ENCODE measurements at places on chromosomes 16 and 17.

DNA sequence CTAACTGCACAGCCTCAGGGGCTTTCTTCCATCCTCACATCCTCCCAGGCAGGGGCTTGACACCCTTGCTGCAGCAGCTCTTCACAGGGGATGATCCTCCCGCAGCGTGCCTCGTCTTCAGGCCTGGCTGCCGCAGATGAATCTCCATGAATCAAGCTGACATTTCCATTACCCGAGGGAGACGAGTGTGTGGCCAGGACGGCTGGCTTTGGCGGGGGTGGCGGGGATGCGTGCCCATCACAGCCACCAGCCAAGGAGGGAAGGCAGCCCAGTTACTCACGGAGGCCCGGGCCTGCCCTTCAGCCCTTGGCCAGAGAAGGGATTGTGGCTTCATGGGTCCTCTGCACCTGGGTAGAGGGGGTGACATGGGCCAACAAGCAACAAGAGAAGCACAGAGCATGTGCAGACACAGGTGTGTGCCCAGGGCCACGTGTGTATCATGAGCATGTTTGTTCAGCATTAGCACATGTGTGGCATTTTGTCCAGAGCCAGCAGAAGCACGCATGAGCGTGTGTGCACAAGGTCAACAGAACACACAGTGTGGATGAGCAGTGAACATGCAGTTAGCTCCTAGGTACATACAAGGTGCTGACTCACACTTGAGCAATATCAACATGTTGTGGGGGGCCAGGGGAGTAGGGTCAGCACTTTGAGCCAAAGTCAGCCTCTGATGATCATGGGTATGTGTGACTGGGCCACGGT is 236.4 kb downstream of the KATNIP start:
- DNase-seq, result no peak

DNA sequence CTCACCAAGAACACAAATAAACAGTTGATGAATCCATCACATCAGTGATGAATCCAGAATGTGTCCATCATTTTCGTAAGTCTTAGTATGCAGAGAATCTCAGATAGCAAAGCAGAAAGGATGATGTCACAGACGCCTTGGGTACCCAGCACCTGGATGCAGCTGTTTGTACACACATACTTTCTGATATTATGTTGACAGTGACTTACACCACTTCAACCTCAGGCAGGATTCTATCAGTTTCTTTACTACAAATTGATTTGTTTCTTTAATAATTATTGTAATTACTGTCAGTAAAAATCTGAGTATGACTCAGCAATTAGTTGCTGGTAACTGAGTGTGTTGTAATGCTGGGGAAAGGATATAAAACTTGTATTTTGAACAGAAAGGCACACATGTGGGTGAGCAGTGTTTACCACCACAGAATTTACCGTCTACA is 159.8 kb downstream of the RPTOR start:
- no peak for DNase-seq

GRCh38 chr16:55685973-55686372 is 30.2 kb downstream of the SLC6A2 start:
- no peak for DNase-seq

DNA sequence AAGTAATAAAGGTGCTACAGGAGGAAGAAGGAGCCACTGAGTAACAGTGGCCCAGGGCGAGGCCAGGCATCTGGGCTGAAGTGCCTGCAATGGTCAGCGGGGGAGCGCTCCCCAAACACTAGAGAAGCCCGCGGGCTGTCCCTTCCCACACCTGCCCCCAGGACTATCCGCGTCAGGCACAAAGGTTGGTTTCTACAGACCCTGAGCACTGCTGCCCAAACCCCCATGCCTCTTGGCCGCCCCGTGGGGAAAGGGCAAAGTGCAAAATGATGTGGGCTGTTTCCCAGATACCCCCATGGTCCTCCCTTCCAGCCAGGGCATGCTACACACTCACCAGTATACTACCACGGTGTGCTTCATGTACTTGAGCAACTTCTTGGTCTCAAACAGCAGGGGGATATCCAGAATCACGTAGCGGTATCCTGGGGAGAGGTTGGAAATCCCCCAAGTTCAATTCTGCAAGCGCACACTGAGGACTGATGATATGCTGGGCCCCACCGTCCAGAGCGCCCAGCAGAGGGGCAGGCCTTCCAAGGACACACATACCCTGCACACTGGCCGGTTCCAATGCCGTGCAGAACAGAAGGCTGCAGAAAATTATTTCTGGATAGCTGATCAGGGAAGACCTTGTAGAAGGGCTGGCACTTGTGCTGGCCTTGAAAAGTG is 21.5 kb downstream of the DCAKD start:
- DNase-seq, result no peak

GRCh38 chr17:50352072-50352692 is 6.3 kb downstream of the XYLT2 start:
- no peak for DNase-seq

DNA sequence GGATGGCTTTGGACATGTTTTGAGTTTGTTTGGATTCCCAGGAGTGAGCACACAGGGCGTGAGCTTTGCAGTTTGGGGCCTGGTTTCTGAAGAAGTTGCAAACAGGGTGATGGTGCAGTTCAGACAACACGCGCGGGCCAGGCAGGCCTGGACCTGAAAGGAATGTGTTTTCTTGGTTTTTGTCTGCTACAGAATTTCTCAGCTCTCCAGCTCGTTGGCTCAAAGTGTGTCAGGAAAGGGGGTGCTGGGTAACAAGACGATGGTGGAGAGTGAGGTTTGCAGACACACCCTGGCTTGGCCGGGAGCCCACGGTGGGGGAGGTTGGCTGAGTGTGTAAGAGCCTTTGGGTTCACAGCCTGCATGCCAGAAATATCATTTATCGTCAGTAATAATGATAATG is 82.3 kb downstream of the CMIP start:
- DNase-seq, result no peak

- DNase-seq, result no peak
These were observed 166.9 kb downstream of the C16orf95 start for GRCh38 chr16:87150262-87150661.

DNA sequence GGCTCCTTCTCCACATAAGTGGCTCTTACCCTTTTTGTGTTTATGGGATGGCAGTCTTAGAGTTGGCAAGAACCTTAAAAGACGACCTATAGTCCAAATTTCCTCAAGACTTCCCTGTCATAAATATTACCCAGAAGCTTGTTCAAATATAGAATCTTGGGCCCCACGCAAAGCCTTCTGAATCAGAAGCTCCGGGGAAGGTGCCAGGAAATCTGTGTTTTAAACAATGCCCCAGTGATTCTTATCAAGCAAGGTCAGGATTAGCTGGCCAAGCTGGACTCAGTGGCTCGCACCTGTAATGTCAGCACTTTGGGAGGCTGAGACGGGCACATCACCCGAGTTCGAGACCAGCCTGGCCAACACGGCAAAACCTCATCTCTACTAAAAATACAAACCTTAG is 85.7 kb downstream of the TIMM22 start:
- DNase-seq, result no peak

GRCh38 chr17:22409160-22409751 is 716.9 kb downstream of the KCNJ18 start:
- DNase-seq, result no peak

GRCh38 chr16:13994239-13995106 is 74.5 kb downstream of the ERCC4 start:
- no peak for DNase-seq

- no peak for DNase-seq
These were observed 209.2 kb downstream of the RPTOR start for GRCh38 chr17:80753685-80754345.

- no peak for DNase-seq
These were observed 84.7 kb downstream of the MYO1D start for GRCh38 chr17:32792207-32792606.

DNA sequence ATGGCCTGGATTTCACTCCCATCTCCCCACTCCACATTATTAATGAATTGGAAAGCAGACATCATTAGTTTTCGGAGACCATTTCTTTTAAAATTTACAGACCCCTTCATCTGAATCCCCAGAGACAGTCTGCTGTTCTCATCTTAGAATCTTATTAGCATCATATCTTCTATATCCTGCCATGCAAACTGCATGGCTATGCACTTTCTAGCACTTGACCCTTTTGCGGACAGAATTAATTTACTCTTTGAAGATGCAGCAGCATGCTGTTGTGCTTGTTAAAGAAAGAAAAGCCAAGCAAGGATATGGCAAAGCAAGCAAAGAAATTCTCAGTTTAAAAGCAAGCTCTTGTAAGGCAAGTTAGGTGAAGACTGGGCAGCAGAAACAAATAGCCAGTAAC is 201.2 kb upstream of the PMFBP1 start:
- no peak for DNase-seq

DNA sequence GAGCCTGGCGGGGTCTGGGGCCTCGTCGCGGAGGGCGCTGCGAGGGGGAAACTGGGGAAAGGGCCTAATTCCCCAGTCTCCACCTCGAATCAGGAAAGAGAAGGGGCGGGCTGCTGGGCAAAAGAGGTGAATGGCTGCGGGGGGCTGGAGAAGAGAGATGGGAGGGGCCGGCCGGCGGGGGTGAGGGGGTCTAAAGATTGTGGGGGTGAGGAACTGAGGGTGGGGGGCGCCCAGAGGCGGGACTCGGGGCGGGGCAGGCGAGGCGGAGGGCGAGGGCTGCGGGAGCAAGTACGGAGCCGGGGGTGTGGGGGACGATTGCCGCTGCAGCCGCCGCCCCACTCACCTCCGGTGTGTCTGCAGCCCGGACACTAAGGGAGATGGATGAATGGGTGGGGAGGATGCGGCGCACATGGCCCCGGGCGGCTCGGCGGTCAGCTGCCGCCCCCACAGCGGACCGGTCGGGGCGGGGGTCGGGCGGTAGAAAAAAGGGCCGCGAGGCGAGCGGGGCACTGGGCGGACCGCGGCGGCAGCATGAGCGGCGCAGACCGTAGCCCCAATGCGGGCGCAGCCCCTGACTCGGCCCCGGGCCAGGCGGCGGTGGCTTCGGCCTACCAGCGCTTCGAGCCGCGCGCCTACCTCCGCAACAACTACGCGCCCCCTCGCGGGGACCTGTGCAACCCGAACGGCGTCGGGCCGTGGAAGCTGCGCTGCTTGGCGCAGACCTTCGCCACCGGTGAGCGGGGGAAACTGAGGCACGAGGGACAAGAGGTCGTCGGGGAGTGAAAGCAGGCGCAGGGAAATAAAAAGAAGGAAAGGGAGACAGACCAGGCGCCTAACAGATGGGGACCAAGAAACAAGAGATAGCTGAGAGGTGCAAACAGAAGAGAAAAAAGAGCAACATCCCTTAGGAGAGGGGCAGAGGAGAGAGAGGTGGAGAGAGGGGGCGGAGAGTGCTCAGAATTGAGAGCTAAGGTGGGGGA is at the start of gene PNMT:
Gene PNMT, plus strand, starts transcription at position 509 of the 980 bp plus-strand sequence. Its CDS starts 23 bp downstream, at position 532.
- DNase-seq, result peak; percentile 77

DNA sequence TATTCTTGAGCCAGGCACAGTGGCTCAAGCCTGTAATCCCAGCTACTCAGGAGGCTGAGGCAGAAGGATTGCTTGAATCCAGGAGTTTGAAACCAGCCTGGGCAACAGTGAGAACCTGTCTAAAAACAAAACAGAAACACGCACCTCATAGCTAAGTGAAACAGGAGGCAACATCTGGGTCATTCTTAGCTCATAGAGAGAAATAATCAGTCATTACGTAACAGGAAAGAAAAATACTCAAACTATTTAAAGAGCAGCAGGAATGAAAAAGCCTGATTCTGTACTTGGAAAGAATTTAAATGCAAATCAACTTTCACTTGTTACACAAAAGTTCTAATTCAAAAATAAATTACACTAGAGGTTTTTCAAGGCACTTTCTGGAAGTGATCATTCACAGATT is 17.2 kb downstream of the CHCT1 start:
- DNase-seq, result no peak

DNA sequence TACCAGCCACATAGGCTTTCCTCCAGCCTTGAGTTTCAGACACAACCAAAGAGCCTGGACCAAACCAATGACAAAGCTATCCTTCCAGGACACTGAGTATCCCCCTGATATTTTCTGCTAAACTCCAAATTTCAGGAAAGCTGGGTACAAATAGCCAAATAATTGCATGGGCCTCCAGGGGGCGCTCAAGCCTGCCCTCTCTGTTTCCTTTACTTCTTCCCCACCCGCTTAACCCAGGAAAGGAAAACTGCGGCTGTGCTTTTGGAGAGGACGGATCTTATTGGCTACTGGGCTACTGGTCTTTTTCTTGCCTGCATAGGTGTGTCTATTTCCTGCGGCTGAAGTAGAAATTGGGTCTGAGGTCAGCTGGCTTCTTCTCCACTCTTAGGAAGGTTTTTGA is 30.1 kb downstream of the GNGT2 start:
- peak; percentile 68 for DNase-seq

- no peak for DNase-seq
These were observed 1.7 kb downstream of the NLRC3 start for GRCh38 chr16:3575491-3575890.

DNA sequence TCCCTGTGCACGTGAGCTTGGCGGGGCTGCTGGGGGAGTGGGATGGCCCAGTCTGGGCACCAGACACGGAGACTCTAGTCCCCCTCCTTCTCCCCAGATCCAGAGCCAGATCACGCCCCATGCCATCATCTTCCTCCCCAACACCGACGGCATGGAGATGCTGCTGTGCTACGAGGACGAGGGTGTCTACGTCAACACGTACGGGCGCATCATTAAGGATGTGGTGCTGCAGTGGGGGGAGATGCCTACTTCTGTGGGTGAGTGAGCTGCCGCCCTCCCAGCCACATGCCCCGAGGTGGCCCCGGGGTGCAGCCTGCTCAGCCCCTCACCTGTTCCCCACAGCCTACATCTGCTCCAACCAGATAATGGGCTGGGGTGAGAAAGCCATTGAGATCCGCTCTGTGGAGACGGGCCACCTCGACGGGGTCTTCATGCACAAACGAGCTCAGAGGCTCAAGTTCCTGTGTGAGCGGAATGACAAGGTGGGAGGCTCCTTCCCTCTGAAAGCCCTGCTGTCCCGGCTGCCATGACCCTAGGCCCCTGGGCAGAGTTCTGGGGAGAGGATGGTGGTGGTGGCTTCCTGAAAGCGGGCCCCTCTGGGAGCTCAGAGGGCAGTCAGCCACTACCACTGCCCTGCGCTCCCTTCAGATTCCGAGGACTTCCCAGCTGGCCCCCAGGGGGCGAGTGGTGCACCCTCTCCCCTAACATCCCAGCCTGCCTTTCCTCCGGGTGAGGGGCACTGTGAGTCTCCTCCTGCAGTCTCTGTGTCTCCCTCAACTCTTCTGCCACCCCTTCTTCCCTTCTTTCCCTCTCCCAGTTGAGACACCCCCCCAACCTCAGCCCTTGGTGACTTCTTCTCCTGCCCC is 2.8 kb upstream of the C17orf107 start:
- no peak for DNase-seq

DNA sequence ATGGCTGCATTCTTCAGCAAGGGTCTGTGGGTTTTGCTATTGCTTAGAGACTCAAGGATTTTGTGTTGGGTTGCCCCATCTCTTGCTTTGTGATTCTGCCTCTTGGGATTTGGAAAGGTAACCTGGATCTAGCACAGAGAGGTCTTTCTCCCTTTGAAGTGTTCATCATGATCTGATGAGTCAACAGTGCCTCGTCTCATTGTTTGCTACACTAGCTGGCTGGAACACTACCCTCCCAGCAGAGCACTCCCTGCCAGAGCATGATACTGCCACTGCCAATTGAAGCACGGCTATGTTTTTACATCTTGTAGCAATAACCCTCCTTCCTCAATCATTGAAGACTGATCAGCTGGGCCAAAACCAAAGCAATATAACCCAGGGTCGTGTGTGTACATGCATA is 361.0 kb downstream of the CDH13 start:
- DNase-seq, result no peak

All from thyroid gland (tissue), 4 donors.